CD4-positive, alpha-beta T cell treated with Interleukin-2 at 100 ng/mL for 4 hours (primary cell): ENCODE measurements at places on chromosomes 6 and 20.

DNA sequence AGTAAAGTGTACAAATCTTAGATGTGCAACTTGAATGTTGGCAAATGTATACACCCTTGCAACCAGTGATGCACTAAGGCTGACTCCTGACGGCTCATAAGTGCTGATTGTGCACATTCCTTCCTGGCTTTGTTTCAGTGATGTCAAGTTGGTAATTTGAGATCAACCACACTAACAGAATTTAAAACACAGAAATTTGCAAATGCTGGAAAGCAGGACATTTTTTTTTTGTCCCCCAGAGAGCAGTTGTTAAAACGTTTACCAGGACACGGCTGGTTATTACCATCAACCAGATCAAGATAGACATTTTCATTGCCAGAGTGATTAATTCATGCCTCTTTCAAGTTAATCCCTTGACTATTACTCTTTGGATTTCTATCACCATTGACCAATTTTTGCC, 735.6 kb downstream of the RFPL4B start:
- DNase-seq, result no peak

DNA sequence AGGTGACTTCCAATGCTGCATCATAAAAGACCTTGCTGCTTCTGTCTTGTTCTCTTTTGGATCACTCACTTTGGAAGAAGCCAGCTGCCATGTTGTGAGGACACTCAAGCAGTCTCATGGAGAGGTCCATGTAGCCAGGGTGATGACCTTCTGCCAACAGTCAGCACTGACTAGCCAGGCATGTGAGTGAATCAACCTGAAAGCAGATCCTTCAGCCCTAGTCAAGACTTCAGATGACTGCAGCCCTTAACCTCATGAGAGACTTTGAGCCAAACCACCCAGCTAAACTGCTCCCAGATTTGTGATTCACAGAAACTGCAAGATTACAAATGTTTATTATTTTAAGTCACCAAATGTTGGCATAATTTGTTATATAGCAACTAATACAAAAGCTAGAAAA, 86.0 kb upstream of the IYD start:
- DNase-seq, result no peak

DNA sequence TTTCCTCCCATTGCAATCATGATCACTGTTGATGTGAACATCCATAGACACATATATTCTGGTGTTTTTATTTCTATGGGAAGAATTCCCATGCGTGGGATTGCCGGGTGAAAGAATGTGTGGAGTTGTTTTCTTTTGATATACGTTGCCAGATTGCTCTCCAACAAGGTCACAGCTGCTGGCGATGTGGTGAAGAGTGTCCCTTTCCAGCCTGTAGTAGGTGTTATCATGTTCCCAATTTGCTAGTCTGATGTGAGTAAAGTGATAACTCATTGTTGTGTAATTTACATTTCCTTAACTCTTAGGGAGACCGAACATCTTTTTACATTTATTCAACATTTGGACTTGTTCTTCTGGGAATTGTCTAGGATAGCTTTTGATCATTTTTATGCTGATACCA, 14.5 kb upstream of the ELMO2 start:
- no peak for DNase-seq

DNA sequence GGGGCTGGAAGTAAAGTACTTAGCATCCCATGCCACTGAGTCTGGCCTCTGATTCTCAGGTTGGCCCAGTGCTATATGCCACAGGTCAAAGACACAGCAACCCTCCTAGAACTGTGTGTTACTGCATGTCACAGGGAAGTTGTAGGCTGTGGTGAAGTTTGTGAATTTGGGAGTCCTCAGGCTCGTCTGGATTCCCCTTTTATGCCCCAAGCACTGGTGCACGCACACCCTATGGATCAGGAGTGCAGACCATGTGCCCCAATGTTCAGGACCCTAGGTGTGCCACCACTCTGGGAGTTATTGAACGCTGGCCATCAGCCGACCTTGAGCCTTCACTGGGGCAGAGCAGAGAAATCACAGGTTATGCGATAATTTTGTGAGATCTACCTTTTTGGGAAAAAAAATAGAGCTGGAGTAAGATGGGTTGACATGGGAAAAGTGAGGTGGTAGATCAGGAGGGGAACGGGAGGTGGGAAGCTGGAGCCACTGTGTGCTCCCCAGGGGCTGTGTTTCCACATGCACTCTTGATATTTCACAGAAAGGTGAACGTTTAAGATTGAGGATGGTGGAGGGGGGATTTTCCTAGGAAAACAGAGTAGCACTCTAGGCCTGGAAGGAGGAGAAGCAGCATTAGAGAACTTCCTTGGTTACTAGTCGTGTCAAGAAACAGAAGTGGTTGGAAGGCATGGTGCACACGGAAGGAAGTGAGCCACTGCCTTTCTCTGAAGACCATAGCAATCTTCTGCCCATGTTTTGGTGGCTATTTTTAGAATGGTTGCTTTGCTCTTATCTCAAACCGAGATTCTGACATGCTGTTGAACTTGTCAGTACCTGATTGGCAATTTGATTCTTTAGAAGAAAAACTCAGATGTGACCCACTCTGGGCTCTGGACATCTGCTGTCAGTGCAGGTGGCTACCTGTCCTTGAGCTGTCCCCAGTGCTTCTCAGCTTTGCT, 44.1 kb downstream of the DUSP22 start:
- no peak for DNase-seq

DNA sequence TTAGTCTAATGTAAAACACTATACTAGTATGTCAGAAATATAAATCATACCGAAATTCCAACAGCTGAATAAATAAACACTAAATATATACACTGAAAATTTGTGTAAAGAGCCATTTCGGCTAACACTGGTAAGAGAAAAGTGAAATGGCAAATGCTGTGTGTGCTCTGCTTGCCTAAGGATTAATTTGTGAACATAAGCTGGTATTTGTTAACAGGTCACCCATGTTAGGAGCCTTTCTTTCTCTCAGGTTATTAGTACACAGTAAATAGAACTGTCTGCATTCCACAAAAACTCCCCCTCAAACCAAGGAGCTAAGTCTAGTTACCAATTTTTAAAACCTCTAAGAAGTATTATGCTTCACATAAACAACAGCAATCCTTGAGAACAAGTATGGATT, 27.0 kb downstream of the ELOVL5 start:
- DNase-seq, result no peak

- no peak for DNase-seq
These were observed 48.5 kb downstream of the LIN28B start for GRCh38 chr6:105005451-105005850.

DNA sequence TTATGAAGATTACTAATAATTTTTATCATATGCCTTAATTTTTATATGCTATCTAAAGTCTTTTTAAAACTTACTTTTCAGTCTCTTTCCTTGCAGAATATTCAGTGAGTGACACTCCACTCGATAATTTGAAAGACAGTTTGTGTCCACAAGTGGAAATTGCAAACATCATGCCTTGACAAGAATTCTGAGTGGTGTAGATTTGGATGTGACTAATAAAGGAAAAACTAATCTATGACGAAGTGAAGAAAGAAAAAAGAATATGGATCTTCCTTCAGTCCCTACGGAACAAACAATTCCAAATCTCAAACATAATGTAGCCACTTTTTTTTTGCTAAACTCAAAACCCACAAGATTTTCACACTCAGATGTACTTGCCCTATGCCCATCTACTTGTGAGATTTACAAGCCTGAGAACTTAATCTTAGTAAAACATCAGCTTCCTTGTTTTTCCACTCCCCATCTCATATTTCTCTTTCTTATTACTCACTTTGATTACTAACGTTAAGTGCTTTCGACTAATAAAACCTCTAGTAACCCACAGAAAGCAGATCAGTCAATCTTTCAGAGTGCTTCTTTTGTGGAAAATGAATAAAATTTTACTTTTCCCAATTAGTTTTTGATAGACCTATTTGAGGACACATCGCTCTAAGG, 1155.8 kb downstream of the GRIK2 start:
- no peak for DNase-seq

GRCh38 chr20:20754714-20755113, 42.3 kb upstream of the RALGAPA2 start:
- DNase-seq, result no peak

- no peak for DNase-seq
These were observed 10.9 kb upstream of the BCKDHB start for GRCh38 chr6:80095600-80095999.

- DNase-seq, result no peak
These were observed 746.6 kb upstream of the ADGRB3 start for GRCh38 chr6:67888546-67888885.

DNA sequence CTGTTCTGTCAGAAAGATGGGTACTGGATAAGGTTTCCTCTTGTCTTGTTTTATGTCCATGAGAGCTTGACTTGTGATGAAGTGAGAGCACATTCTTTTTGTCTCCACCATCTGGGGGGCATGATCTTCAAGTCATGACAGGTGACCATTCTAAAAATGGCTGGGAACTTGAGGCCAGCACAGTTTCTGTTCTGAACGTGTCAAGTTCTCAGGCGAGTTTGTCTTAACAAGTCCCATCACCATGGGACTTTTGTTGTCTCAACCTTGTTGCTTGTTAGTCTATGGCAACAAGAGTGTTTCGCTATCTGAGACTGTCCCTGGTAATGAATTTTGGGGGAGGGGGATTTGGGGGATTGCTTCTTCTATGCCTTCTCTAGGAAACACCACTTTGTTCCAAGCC, 25.6 kb upstream of the ENPP4 start:
- DNase-seq, result no peak

DNA sequence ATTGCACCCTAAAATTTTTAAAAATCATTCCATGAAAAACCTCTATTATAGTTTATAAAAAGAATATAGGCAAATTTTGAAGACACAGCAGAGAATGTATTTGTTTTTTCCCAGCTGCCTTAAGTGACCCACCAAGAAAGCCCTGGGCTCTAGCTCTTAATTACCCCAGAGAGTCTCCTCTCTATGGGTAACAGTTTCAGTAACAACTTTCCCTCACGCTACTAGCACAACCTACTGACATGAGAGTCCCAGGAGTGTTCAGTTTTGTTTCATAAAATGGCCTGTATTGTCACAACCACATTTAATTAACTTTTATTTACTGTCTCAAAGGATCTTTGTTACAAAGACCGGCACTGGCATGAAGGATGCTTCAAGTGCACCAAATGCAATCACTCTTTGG, 41.5 kb downstream of the FHL5 start:
- no peak for DNase-seq

GRCh38 chr6:76124018-76124417, 51.6 kb upstream of the IMPG1 start:
- no peak for DNase-seq

DNA sequence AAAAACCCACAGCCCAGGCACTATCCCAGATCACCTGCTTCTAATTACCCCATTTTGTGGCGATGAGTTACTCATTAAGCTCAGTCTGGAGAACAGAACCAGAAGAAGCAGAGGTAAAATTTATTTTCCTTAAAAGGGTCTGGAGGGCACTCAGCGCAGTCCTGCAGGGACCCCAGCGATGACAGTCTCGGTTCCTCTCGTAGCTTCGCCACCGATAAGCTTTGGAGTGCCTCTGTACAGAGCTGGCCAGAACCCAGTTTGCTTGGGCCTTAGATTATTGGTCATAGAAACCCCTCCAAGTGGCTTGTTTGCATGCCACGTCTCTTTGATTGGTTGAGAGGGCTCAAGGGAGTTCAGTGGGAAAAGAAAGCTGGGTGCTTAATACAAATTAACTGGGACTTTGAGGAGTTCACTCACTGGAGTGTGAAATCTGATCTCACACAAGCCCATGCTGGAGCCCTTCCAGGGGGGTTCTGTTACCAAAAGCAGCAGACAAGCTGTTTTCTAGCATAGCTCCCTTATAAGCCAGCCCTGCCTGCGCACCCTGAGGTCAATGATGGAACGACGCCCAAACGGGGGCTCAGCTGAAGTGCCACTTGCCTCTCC, 158.5 kb upstream of the ARID1B start:
- no peak for DNase-seq

- DNase-seq, result peak; percentile 22
These were observed 1.9 kb downstream of the APOM start for GRCh38 chr6:31657406-31658157.

- no peak for DNase-seq
These were observed 166.2 kb upstream of the MAFB start for GRCh38 chr20:40855269-40855668.

DNA sequence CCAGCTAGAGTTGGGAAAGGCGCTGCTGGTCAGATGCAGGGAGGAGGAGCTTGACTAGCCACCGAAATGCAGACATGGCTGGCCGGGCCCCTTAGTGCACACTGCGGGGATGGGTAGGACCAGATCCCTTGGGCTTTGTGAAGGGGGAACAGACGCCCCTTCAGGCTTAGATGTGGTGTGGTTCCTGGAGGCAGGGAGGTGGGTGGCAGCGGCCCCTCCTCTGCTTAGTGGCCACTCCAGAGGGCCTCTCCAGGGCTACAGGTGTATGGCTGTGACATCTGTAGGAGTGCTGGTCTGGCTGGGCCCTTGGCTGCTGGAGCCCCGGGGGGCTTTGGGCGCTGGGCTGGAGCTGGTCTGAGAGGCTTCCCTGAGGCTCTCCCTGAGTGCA, 5.9 kb downstream of the CCND3 start:
- DNase-seq, result no peak

DNA sequence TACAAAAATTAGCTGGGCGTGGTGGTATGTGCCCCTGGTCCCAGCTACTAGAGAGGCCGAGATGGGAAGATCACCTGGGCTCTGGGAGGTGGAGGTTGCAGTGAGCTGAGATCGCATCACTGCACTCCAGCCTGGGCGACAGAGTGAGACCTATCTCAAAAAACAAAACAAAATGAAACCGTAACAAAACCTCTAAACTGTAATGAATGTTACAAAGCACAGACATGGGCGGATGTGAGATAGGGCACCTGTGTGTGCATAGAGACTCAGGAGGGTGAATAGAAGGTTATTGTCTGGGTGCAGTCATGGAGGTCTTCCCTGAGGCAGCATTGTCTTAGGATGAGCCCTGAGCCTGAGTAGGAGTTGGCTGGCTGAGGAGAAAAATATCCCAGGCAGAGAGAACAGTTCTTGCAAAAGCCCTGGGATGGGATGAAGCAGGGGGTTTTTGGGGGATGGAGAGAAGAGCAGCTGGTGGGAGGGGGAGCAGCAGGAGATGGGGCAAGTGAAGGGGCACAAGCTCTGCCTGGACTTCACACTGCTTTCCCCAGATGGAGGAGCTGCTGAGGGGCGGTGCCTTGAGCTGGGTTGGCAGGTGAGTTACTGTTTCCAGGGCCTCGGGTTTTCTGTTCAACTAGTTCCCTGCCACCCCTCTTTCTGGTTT, 5.2 kb downstream of the BCAS4 start:
- DNase-seq, result no peak

- no peak for DNase-seq
These were observed 38.0 kb downstream of the SESN1 start for GRCh38 chr6:109056661-109057060.

DNA sequence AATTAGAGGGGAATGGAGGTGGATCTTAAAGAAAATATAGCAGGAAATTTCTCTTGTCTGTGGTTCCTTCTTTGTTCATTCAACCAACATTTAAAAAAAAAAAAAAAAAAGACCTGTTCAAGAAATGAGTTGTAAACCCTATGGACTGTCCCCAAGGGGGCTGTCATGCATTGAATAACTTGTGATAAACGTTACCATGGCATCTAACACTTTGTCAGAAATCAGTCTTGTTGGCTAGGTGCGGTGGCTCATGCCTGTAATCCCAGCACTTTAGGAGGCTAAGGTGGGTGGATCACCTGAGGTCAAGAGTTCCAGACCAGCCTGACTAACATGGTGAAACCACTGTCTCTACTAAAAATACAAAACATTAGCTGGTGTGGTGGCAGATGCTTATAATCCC, 381.7 kb downstream of the BCKDHB start:
- no peak for DNase-seq
